ENCODE measurements at places on chromosomes 12 and 14.

DNA sequence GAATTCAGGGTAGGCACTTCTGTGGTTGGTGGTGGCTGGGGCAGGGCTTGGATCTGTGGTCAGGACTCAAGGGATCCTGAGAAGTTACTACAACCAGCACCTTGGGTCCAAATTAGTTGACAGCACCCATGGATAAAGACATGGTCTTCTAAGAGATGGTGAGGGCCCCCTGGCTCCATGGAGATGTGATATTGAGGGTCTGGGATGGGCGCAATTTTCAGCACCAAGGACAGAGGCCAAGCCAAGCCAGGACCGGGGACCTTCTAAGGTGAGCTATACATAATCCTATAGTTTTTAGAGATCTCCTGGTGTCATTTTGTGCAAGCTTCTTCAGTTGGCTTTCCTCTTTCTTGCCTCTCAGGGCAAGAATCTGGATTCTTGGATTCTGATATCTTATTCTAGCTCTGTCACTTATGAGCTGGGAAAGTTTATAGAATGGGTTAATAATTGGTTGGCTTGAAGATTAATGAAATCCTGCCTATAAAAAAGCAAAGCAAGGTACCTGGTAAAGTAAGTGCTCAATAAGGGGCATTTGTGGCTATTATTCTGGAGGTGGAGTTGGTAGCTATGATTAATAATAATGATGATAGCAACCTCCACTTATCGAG, 130.1 kb upstream of the LHX5 start:
- no peak for DNase-seq

DNA sequence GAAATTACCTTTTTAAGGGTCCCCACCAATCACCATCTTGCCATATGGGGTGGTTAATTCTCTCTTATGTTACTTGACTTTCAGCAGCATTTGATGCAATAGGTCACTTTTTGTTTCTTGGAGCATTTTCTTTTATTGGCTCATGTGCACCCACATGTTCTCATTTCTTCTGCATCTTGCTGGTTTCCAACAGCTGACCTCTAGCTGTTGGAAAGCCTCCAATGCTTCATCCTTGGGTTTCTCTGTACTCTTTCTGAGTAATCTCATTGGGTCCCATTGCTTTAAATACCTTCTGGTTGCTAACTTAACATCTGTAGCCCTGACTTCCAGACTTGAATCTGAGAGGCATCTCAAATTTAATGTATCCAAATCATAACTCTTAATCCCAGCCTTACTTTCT, 116.8 kb downstream of the CRADD start:
- no peak for DNase-seq

GRCh38 chr12:3138941-3139511, 61.8 kb downstream of the TSPAN9 start:
- no peak for DNase-seq

DNA sequence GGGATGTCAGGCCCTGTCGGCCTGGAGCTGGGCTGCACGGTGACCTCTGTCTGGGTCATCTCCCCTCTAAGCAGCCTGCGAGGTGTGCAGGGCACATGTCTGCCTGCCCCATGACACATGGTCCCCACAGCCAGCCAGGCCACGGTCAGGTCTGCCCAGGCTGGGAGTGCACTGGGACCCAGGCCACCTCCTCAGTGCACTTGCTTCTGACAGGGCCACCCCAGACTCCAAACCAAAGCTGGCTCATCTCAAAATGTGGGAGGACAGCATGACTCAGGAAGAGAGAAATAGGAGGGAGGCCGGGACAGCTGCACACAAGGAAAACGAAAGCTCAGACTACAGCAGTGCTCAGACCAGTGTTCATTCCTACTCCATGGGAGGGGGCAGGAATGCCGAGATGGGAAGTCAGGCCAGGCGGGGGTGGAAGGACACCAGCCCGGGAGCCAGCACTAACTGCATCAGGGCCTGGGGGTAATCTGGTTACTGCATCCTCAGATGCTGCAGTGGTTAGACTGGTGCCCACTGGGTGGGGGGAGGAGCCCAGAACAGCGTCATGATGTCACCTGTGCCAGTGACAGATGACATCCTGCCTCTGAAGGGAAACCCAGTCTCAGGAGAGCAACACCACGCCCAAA, 4.0 kb downstream of the P2RX2 start:
- DNase-seq: no peak

- DNase-seq: no peak
Measured at GRCh38 chr14:31194661-31195060, 12.9 kb downstream of the HECTD1 start.

DNA sequence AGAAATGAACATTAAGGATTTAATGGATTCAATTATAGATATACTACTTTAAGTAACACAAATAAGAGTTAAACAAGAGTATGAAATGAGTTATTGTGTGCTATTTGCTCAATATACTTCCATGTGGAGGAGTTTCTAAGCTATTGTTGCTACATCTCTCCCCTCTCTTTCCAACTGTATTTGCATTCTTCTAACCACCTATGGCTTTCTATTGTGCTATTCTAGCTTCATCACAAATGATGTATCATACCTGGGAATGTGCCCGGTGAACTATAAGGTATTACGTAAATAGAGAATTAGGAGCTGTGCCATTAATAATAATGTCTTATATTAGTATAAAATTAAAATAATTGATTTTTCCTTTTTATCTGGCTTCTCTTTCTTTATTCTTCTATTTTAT, 87.1 kb upstream of the PLEKHG7 start:
- no peak for DNase-seq

- DNase-seq: no peak
Measured at GRCh38 chr12:12331244-12331771, 18.7 kb downstream of the MANSC1 start.

DNA sequence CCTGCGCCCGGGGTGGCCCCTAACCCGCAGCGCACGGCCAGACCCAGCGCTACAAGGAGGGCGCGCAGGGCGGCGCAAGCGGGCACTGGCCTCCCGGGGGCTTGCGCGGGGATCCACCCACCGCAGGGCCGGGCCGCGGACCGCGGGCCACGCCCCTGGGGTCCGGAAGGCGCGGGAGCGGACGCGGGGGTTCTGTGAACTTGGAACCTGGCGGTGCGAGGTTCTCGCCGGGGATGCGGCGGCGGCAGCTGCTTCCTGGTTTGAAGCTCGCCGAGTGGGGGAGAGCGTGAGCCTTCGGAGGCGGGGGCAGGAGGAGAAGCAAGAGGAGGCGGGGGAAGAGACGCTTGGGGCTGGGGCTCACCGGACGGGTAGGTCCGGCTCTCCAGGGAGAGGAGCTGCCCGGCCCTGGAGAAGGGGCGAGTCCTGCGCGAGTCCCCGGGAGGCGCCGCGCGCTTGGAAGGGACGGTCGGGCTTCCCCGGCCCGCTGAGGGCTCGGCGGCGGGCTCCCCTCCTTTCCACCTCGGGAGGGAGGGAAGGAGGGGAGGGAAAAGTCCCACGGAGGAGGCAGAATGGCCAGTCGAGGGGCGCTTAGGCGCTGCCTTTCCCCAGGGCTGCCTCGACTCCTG, at the start of gene PRKCH:
PRKCH (plus strand) TSS at position 195 of the 626 bp plus-strand sequence. CDS start 523 bp downstream, outside the sequence.
- DNase-seq: peak; percentile 72

DNA sequence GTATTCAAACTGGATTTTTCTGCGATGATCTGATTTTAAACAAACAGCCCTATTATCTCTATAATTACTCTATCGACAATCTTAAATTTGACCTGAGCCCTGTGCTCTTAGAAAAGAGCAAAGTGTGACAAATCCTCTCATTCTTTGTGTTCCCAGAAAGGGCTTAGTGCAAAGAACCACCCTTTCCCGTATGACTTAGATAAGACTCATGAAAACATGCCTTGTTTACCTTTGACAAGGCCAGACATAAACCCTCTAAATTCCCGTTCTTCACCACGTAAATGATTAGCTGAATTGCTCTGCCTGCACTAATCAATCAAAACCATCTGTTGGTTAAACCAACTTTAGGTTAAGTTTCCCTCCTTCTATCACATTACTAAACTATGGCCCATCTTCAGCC, 285.7 kb upstream of the SEL1L start:
- DNase-seq: no peak

DNA sequence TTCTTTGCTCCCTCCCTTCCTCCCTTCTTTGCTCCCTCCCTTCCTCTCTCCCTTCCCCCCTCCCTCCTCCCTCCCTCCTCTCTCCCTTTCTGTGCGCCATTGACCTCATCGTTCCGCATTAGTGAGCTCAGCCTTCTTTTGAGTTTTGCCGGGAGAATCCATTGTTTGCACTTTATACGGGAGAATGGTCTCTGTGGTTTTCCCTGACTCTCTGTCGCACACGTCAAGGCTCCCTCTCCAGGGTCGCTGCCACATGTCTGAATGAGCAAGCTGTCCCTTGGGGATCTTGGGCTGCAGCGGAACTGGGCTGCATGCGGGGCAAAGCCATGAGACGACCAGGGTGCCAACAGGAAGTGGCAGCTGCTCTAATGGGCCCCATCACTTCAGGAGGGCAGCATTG, 118.5 kb downstream of the GLT1D1 start:
- DNase-seq: no peak

DNA sequence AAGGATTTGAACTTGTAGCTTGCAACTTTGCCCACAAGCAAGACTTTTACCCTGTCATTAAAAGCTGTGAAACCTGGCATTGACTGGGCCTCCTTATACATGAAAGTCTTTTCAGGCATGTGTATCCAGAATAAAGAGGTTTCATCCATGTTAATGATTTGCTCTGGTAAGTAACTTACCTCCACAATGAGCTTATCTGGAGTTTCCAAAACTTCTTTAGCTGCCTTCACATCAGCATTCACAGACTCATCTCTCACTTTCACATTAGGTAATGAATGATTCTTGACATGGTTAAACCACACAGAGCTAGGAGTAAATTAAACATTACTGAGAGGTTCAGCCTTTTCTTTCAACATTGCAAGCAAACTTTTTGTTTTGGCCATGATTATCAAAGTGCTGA, 234.4 kb upstream of the CLEC14A start:
- no peak for DNase-seq

DNA sequence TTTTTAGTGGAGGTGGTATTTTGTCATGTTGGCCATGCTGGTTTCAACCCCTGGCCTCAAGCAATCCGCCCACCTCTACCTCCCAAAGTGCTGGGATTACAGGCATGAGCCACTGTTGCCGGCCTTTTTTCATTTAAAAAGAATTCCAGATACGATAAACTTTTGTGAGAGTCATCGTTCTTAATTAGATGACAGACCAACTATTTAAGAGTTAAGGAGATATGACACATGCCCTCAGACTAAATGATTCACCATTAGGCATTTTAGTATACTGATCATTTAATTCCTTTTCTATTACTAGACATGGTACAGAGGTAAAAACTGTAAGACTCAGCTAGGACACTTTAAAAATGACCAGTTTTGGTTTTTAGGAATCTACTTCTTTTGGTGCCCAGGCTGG, 2.4 kb downstream of the ANKRD13A start:
- DNase-seq: no peak

DNA sequence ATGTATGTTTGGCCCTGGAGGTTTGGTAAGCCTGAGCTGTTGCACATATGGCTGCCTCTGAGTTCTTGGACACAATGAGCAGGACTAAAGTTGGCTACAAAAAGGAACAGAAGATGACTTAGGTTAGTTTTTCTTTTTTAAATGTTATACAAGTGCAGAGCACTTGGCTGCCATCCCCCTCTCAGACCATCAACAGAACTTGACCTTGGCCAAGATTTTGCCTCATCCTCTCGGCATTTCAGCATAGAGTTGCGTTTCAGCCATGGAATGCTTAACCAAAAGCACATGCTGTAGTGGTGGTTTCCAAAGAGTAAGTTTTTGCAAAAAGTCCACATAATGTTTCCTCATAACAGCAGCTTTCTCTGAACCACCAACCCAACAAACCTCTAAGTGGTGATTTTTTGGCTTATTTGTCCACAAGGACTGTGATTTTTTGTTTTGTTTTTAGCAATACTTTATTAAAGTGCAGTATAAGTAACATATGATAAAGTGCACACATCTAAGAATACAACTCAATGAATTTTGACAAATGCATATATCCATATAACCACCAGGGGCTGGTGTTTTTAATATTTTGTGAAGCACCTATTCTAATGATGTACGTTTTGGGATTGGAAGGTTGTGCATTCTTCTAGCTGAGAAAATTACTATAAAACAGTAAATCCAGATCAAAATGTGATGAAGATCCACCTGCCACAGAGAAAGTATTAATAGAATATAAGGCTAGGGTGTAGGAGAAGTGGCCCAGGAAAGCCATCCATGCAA, 12.1 kb upstream of the GALNT16 start:
- no peak for DNase-seq

DNA sequence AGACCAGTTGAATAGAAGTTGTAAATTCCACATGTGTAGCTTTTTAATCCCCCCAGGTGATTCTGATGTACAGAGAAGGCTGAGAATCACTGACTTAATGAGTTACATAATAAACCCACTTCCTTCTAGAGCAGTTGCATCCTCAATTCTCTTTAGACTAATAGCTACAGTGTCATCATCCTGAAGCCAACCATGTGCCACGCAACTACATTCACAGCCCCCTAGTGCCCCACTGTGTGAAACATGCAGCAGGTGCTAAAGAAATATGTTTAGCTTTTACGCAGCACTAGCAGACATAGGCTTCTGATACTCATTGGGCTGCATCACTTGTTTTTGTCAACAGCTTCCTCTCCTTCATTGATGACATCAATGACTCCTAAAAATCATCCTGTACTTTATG, 1168.3 kb downstream of the BCL11B start:
- DNase-seq: no peak

DNA sequence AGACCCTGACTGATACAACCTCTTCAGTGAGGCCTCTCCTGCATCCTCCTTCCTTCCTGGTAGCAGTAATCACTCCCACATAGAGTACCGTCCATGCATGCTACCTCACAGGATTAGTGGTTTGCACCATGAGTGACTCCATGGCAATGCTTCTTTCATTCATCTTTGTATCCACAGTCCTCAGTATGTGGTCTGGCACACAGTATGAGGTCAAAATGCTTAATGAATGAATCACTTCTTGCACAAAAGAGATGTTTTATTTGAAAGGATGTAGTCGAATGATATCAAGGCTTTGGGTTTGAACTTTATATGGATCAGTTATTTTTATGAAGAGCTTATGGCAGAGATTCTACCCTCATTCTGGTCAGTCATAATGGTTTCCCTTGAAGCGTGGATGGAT, 42.2 kb downstream of the KCNA5 start:
- no peak for DNase-seq

GRCh38 chr12:63098851-63099250, 52.1 kb downstream of the AVPR1A start:
- DNase-seq: no peak

DNA sequence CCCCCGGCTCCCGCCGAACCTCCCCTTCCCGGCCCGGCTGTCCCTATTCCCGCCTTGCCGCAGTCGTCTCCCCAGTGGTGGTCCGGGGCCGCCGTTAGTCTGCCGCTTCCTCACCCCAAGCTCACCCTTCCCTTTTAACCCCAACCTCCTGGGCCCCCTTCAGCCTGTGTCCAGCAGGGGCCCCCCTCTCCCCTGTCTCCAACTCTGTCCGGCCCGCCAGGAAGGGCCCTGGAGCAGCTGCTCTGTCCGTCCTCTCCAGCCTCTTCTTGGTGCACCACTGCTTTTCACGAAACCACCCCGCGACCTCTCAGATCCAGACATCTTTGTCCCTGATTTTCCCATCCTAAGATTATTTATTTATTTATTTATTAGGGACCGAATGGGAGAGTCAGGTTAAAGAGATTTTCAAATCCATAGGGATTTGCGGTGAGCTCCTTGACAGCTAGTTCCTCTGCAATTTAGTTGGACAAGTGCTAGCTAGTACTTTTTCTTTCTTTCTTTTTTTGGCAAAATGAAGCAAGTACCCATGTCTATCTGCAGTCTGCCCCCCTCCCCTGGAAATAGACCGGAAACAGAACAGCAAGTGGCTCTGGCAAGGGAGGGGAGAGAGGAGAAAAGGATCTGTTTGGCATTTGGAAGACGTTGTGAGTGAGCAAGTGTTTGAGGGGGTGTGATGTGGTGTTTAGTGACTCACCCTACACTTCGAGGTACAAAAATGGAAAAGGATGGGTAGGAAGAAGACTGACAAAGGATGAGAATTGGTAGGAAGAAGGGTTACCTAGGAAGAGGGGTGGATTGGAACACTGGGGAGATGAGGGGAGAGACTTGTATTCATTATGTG, 632 bp downstream of the UBR7 start:
- no peak for DNase-seq

Measured in stimulated activated CD4-positive, alpha-beta T cell treated with anti-CD3 and anti-CD28 coated beads, Interleukin-1b, Interleukin-23, amount 100 ng/mL, for 1 hour (primary cell).